ENCODE measurements at places on chromosomes 4 and X. TPM values are rescaled to one million over a fixed set of nuclear protein-coding genes. Genes with fewer than 3 reads are reported as not detected.

Gene PF4V1
- total RNA-seq, result not detected

Gene PAK3
- 1.5 TPM for total RNA-seq

Gene CYTL1
- total RNA-seq, result not detected

Gene DCAF12L2
- not detected for total RNA-seq

Gene SMIM10
- total RNA-seq, result not detected

Gene C1GALT1C1
- 19.6 TPM for total RNA-seq

- H3K27me3 ChIP-seq, result no peaks in the 10 kb centered on the region
- H3K27ac ChIP-seq, result no peak overlapping the region
- H3K36me3 ChIP-seq, result no peaks in the 10 kb centered on the region
- DNase-seq, result no peak
- no peak overlapping the region for H3K4me3 ChIP-seq
These were observed 356.9 kb downstream of the RAB28 start for GRCh38 chr4:13126976-13127910.

GRCh38 chr4:154559141-154559493 is 3.7 kb upstream of the FGB start:
- no peak overlapping the region for H3K27ac ChIP-seq
- no peaks in the 10 kb centered on the region for H3K27me3 ChIP-seq
- H3K4me3 ChIP-seq, result no peak overlapping the region
- no peak for DNase-seq
- H3K4me1 ChIP-seq, result no peaks in the 10 kb centered on the region

GRCh38 chrX:15204130-15204751 is 65.6 kb downstream of the ASB9 start:
- no peak for DNase-seq
- H3K4me1 ChIP-seq, result peaks cover 41% of the 10 kb centered on the region
- peak overlapping the region; percentile 26 for H3K27ac ChIP-seq
- no peaks in the 10 kb centered on the region for H3K27me3 ChIP-seq
- H3K4me3 ChIP-seq, result no peak overlapping the region

GRCh38 chr4:76441881-76442280 is 6.9 kb downstream of the SHROOM3 start:
- H3K27ac ChIP-seq, result no peak overlapping the region
- H3K4me3 ChIP-seq, result no peak overlapping the region
- H3K36me3 ChIP-seq, result no peaks in the 10 kb centered on the region
- H3K27me3 ChIP-seq, result no peaks in the 10 kb centered on the region

- H3K4me1 ChIP-seq, result no peaks in the 10 kb centered on the region
- DNase-seq, result no peak
- H3K27ac ChIP-seq, result no peak overlapping the region
These were observed 213.6 kb downstream of the HTR2C start for GRCh38 chrX:114797494-114797893.

- H3K36me3 ChIP-seq, result no peaks in the 10 kb centered on the region
- H3K27me3 ChIP-seq, result no peaks in the 10 kb centered on the region
- H3K27ac ChIP-seq, result no peak overlapping the region
- H3K4me1 ChIP-seq, result no peaks in the 10 kb centered on the region
- H3K4me3 ChIP-seq, result no peak overlapping the region
- DNase-seq, result no peak
These were observed 25.0 kb upstream of the PASD1 start for GRCh38 chrX:151538190-151539122.

DNA sequence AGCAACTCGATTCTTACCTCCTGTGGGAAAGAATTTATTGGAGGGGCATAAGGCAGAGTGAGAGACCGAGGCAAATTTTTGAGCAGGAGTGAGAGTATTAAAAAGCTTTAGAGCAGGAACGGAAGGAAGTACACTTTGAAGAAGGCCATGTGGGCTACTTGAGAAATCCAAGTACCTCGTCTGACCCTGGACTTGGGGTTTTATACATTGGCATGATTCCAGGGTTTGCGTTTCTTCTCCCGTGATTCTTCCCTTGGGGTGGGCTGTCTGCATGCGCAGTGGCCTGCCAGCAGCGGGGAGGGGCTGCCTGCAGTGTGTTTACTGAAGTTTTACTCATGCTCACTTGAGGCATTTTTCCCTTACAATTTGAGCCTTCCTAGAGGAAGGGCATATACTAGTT is 3.4 kb downstream of the GALNT7 start:
- H3K36me3 ChIP-seq, result no peaks in the 10 kb centered on the region
- H3K4me3 ChIP-seq, result no peak overlapping the region
- H3K4me1 ChIP-seq, result peaks cover 26% of the 10 kb centered on the region
- DNase-seq, result no peak
- no peaks in the 10 kb centered on the region for H3K27me3 ChIP-seq
- H3K27ac ChIP-seq, result no peak overlapping the region

DNA sequence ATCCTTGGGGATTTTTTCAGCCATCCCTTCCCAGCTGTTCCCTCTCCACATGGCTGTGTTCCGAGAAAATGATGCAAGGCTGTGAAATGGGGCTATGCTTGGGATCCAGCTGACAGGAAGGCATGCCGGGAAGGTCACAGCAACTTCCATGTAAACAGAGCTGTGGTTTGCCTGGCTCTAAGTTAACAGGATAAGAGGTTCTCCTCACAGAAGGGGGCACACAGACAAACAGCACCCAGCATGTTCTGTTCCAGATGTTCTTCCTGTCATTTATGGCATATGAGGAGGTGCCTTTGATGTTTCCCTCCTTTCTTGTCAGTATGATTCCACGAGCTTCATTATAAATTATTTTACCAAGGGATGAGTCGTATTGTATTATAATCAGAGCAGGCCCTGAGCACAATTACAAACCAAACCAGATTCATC is 220.7 kb downstream of the ANTXR2 start:
- no peaks in the 10 kb centered on the region for H3K4me1 ChIP-seq
- H3K4me3 ChIP-seq, result no peak overlapping the region
- no peaks in the 10 kb centered on the region for H3K36me3 ChIP-seq

Data from CD4-positive, alpha-beta memory T cell (primary cell).